Renal cortical epithelial cell (primary cell): ENCODE measurements at places on chromosomes 5 and 9. TPM values are rescaled to one million over a fixed set of nuclear protein-coding genes. Genes with fewer than 3 reads are reported as not detected.

The CATSPER3 gene
- 0.10 TPM in 1 of 2 replicates, not detected in the other for total RNA-seq

The LCN1 gene
- not detected in 2 replicates for total RNA-seq

The ARL14EPL gene
- total RNA-seq: 0.20 TPM in 1 of 2 replicates, not detected in the other

The F12 gene
- total RNA-seq: 3.1 and 5.9 TPM in 2 replicates

The AP3S1 gene
- total RNA-seq: 67.5 and 77.8 TPM in 2 replicates
